ENCODE measurements at places on chromosomes 1 and 21.

DNA sequence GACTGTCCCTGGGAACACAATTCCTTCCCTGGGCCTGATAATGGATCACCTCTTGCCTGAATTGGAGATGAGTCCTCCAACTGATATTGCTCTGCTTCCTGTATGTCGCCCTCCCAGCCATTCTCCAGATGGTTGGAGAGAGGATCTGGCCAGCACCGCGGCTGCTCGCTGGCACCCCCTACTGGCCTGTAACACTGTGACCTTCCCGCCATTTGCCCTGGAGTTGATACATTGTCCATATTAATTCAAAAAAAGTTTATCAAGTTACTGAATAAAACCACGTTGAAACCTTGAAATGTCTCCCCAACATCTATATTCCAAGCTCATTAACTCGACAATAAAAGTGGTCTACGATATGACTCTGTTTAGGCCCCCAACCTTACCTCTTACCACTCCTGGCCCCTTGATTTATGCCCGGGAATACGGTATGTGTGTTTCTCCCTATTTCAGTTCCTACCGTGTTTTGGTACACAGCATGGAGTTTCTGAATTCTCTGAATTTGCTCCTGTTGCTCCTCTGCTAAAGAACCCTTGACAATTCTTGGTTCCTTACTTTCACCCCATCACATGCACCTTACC lies 241.8 kb upstream of the KIAA0040 start:
- no peak for DNase-seq

GRCh38 chr1:180057883-180058396 lies 96.7 kb upstream of the QSOX1 start:
- no peak for DNase-seq

GRCh38 chr1:173195596-173196088 lies 11.5 kb downstream of the TNFSF4 start:
- no peak for DNase-seq

DNA sequence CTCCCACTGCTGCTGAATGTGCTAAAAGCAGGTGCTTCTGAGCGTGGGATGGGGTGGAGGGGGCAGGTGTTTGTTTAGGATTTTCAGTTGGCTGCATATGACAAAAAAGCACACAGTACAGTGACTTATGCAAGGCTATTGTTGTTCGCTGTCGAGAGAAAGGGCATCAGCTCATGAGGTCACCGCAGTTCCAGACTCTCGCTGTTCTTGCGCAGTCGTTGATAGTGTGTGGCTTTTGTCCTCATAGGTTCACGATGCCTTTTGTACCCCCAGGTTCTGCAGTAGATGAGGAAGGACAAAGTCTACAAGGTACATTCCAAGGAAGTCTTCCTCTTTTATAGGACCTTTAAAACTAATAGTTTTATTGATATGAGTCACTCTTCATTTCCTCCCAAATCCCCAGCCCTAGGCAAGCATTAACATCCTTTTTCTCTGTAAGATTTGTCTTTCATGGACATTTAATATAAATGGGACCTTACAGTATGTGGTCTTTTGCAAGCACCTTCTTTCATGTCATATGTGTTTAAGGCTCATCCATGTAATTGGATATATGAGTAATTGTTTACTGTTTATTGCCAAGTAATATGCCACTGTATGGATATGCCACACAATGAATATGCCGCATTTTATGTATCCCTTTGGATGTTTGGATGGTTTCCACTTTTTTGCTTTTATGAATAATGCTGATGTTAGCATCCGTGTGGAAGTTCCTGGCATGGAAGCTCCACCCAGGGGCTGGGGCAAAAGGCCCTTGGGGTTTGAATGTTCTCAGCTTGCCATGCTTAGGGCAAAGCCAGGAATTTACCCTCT lies 14.5 kb upstream of the NLRP3 start:
- DNase-seq: peak; percentile 51

DNA sequence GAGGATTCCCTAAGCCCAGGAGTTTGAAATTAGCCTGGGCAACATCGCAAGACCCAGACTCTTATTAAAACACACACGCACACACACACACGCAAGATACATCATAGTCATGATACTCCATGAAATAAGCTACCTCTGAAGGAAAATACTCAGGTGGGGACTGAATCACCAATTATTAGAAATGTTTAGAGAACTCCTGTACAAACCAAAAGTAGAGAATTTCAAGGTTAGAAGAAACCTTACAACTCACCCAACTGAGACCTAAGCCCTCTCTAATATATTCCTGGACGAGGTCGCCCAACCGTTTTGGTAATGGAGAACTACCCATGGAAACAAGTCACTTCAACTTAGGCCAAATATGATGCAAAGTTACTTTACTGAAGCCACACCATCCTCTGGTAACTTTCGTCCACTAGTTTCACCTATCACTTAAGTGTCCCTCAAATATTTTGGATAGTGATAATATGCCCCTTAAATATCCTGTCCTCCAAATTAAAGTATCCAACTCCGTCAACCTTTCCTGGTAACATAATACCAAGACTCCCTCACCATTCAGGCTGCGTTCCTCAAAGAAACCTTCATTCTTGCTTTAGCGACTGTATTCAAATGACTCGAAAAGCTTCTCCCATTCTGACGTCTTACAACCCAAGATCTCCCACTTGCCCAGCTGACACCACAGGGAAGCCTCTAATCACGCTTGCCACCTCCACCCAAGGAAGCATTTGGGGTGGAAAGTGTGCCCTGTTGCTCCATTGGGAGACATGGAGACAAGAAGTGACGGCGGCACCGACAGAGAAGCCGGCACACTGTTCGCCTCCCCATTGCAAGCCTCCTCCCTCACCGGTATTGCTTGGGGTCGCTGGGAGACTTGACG lies 856 bp downstream of the NRDC start:
- DNase-seq: peak; percentile 68

GRCh38 chr1:234276151-234276788 lies 97.0 kb upstream of the COA6 start:
- DNase-seq: no peak

DNA sequence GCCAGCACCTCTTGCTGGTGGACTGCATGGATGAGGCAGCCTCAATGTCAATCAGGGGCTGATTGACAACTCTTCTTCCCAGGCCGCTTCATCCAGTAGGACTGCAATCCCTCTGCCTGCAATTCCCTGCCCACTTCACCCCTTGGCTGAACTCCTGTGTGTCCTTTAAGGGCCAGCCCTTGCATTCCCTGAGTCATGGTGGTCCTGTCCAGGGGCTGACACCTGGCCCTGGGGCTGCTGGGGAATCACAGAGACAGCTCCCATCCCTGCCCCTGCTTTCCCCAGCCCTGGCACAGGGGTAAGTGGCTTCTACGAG lies 4.6 kb upstream of the EPS8L3 start:
- no peak for DNase-seq

GRCh38 chr21:35743571-35743970 lies 316.8 kb downstream of the SETD4 start:
- DNase-seq: no peak

GRCh38 chr1:203287109-203287893 lies 18.0 kb upstream of the BTG2 start:
- peak; percentile 98 for DNase-seq

- DNase-seq: peak; percentile 83
Measured at GRCh38 chr1:89454845-89455521, 69.6 kb upstream of the LRRC8B start.

DNA sequence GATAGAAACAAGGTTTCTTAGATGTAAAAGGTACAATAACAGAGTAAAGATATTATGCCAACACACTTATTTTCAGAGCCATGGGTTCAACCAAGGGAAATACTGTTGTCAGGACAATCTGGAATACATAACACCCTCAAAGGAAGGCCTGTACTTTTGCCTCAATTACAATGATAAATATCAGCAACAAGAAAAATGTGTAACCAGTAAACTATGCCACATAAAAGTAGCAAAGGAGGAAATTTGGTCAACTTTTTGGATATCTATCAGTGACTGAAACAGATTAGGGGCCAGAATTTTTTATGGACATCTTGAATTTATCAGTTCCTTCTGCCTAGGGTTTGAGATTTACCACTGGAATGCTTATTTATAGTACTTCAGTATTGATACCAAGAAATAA lies 24.6 kb upstream of the RAP1GAP start:
- DNase-seq: no peak

DNA sequence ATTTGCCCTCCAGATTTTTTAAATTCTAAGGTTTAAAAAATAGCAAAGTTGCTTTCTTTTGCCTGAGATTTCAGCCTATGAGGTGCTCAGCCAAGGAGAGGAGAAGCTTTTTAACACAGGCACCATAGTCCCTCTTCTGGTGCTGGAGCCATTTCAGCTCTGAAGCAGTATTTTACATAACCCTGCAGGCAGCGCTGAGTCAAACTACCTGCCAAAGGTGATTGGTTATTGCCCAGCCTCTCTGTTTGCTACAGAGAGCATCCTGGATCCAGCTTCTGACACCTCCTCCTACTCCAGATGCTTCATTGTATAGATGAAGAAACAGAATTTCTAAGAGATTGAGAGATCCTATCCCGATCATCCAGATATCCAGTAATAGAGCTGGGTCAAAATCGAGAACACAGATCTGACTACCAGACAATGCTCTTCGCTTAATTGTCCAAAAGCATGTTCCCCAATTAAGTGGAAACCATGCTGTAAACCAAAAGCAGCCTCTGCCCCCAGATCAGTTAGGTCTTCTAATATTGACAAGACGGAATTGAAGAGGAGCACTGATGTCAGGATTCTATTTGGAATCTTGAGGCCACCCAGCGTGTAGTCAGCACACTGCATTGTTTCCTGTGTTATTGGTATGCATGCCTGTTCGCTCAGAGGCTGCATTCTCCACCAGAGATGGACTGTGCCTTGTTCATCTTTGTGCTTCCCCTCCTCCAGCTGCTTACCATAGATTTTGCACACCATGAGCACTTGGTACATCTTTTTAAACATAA lies 22.1 kb downstream of the RGS8 start:
- no peak for DNase-seq

- peak; percentile 79 for DNase-seq
Measured at GRCh38 chr1:151196292-151196800, 2.0 kb upstream of the PIP5K1A start.

- DNase-seq: no peak
Measured at GRCh38 chr1:214727274-214727673, 124.3 kb downstream of the CENPF start.

GRCh38 chr21:41581592-41582228 lies 73.8 kb upstream of the TMPRSS2 start:
- no peak for DNase-seq

DNA sequence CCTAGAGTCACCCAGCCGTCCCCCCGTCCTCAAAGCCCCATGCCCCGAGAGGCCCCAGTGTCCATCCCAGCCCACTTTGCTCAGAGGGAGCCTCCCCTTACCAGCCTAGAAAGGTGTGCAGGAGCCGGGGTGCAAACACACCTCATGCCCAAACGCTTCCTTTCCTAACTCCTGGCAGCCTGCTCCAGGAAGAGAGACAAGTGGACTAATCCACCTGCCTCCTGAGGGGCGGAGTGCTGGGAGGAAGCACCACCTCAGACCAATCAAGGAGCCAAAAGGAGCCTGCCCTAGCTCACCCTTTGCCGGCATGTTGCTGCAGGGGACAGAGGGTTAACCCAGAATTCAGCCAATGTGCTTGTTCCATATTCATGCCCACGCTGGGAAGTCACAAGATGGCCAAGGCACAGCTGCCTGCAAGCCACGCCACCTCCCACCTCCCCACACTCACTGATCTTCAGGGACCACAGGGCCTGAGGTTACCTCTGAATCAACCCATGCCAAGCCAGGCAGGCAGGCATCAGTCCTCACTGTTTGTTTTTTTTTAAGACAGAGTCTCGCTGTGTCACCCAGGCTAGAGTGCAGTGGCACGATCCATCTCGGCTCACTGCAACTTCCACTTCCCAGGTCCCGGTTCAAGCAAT lies 27.8 kb downstream of the PLEKHA6 start:
- no peak for DNase-seq

GRCh38 chr1:245549996-245550719 lies 395.4 kb downstream of the KIF26B start:
- DNase-seq: no peak

- no peak for DNase-seq
Measured at GRCh38 chr1:100502052-100502792, 35.7 kb upstream of the GPR88 start.

GRCh38 chr1:177909416-177909815 lies 60.4 kb downstream of the SEC16B start:
- DNase-seq: no peak

DNA sequence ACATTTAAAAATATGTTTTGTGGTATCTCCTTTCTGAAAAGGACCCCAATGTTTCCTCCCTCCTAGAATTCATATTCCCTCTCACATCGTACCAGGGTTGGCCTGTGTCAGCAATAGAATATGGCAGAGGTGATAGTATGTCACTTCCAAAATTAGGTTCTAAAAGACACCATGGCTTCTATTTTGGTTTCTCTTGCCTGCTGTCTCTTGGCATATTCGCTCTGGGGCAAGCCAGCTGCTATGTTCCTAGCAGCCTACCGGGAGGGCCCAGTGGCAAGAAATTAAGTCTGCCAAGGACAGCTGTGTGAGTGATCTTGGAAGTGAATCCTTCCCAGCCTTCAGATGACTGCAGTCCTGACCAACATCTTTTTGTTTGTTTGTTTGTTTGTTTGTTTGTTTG lies 92.9 kb upstream of the PPM1J start:
- no peak for DNase-seq

DNA sequence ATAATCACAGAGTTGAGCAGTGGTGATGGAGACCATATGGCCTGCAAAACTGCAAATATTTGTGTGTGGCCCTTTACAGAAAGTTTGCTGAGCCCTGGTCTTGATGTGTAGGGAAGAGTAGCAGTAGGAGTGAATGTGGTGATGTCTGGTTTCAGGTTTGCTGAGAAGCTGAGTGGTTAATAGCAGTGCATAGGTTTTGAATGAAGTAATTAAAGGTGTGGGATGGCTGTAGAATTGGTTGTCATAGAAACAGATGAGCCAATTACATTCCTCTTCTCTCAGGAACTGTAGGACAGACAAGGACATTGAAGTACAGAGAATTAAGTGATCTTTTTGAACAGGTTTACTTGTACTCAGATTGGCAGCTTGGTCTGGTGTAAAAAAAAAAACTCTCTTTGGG lies 37.4 kb downstream of the PRDM2 start:
- no peak for DNase-seq

DNA sequence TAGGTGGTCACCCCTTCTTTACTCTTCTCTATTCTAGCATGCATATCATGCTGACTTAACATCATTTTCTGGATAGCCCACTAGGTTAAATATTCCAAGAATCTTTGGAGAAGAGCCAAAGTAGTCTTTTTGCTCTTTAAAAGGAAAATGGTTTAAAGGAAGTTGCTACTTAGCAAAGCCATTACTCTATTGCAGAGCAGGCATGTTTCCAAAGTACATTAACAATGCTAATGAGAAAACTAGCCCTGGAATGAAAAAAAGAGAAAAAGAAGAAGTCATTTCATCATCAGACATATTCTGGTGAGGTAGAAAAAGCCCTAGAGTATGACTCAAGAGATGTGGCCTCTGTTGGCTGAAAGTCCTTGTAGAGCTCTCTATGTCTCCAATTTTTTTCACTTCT lies 74.0 kb downstream of the NUF2 start:
- no peak for DNase-seq

GRCh38 chr1:226001963-226002666 lies 3.0 kb upstream of the SDE2 start:
- DNase-seq: peak; percentile 94

- DNase-seq: no peak
Measured at GRCh38 chr1:18803151-18803791, 56.2 kb downstream of the TAS1R2 start.
